ENCODE measurements at places on chromosomes 4 and X.

DNA sequence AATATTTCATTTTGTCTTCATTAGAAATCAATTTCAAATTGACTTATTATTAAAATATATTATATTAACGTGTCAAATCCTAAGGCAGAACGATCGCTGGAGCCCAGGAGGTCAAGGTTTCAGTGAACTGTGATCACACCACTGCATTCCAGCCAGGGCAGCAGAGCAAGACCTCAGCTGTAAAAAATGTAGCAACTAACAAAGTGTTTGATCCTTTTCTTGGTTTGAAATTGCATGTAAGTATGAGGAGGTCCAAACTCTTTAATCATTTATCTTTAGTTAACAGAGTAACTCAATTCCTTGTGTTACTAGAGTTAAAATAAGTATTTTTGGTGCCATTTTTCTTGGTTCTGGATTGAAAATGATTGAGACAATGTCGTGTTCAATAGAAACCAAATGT is 1033.9 kb downstream of the NLGN4X start:
- DNase-seq: no peak

- DNase-seq: no peak
Measured at GRCh38 chrX:125219852-125220251, 99.8 kb upstream of the TEX13C start.

DNA sequence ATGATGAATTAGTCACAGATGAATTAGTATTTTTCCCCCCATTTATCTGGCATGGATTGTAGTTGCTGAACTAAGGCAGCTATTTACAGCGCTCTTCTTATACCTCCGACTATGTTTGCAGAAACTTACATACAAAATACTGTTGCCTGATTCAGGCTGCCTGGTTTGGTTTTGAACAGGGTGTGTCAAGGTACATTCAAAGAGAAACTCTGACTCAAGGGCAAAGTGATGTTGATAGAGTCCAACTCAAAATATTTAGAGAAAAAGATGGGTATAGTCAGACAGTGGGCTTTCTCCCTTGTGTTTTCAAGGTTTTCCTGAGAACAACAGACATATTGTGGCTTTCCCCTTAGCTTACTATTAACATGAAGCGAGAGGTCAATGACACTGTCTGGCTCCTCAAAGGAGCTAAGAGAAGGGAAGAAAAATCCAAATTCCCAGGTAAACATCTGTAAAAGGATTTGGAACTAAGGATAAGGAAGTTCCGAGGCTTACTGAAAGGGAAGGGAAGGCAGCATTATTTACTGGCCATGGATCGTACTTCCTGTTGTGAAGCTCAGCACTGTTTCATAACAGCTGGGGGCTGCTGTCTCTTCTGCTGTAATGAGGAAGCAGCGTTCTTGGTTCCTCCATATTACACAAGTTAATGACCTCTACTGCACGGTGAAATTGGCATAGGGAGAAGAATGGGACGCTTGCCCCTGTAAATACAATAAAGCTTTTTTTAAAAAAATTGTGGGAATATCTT is 30.9 kb downstream of the FAM9C start:
- DNase-seq: peak; percentile 47

DNA sequence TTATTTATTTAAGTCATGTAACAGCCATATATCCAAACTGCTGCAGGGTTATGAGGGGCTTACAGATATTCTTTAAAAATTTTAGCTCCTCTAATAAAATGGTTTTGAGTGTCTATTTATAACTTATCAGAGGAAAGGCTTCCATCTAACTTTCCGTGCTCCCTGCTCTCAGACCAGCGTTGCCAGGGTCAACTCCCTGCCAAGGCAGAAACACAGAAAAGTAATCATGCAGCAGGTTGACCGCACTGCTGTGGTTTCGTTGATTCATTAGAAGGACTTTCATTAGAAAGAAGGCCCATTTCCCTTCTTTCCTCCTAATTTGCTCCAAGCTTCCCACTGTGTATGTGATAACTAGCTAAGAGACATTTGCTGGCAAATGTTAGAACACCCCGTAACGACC is 33.9 kb downstream of the BCLAF3 start:
- no peak for DNase-seq

DNA sequence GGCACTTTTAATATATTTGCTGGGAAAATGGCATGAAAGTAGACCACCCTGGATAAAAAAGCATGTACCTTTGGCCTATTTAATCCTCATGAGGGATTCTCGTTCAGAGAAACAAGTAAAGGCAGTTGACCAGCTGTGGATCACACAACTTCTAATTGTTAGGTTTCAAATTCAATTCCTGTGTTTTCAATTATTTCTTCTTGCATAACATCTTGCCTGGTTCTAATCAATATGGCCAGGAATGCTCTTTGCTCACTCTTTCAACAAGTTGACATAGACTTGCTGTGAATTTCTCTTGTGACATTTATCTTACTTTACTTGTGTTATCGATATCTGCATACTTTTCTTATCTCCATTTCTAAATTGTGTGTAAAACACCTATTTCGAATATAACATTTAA is 211.8 kb downstream of the SLC7A11 start:
- no peak for DNase-seq

DNA sequence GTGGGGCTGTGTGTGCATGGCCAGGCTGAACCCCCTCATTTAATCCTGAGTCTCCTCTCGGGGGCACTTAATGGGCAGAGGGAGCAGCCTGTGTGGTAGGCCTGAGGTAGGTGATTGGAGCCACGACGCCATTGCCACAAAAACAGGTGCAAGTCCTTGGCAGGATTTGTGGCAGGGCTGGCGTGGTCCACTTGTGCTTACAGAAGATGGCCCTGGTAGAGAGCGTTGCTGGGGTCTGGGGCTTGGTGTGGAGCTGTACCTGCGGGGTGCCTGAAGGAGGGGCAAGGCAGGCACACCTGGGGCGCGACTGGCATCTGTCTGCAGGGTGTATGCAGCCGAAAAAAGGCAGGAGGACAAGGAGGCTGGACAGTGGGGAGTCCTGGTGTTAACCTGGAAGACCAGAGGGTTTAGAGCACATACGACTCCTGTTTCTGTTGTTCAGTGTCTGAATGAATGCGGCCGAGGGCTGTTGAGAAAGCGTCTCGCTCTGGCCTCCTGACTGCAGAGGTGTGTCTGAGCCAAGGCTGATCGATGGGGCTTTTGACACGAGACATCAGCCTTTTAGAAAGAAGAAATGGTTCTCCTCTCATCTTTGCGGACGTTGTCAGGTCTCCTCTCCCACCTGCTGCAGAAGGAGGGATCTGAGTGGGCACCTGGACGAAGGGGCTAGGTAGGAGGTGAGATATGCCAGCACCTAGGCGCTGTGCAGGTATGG is 52.0 kb downstream of the TBC1D14 start:
- no peak for DNase-seq

GRCh38 chrX:16671005-16671404 is 21.0 kb downstream of the S100G start:
- peak; percentile 45 for DNase-seq

- no peak for DNase-seq
Measured at GRCh38 chr4:5906191-5906590, 13.3 kb upstream of the CRMP1 start.

GRCh38 chr4:168841672-168842019 is 168.4 kb downstream of the CBR4 start:
- no peak for DNase-seq

GRCh38 chr4:8478801-8479744 is 38.5 kb downstream of the TRMT44 start:
- no peak for DNase-seq

DNA sequence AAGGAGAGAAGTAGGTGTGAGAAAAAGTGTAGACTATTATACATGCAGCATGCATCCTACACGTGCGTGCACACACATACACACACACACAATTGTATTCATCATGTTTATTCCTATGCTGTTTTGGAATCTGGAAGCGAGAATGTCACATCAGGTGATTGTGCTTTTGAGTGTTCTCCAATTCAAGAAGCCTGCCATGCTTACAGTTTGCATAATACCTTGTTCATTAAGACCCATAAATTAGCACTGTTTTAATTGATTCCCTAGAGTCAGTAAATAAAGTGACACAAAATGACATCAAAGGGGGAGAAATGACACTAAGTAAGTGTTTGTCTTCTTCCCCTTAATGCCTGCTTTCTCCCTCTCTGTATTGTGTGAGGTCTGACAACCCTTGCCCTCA is 336.1 kb upstream of the IGFBP7 start:
- DNase-seq: no peak

- no peak for DNase-seq
Measured at GRCh38 chr4:151960449-151961230, 199.8 kb upstream of the GATB start.

- DNase-seq: no peak
Measured at GRCh38 chrX:136742721-136743379, 37.9 kb downstream of the ARHGEF6 start.

- no peak for DNase-seq
Measured at GRCh38 chrX:143319526-143319925, 197.7 kb downstream of the SPANXN3 start.

DNA sequence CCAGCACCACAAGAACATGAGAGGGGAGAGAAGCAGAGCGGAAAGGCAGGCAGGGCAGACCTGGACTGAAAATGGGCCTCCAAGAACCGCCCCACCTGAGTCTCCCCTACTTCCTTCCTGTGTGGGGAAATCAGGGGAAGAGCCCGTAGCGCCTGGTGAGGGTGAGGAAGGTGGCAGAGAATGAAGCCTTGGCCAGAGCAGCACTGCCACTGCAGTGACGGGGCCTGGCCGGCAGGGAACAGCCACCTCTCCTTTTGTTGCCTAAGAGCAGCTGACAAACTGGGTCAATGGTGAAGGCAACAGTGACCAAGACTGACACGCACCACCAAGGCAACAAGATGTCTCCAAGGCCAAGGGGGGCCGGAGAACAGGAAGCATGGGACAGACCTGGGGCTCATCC is 58.4 kb upstream of the CBR4 start:
- peak; percentile 3 for DNase-seq

GRCh38 chrX:14015294-14015693 is 14.4 kb downstream of the GEMIN8 start:
- no peak for DNase-seq

DNA sequence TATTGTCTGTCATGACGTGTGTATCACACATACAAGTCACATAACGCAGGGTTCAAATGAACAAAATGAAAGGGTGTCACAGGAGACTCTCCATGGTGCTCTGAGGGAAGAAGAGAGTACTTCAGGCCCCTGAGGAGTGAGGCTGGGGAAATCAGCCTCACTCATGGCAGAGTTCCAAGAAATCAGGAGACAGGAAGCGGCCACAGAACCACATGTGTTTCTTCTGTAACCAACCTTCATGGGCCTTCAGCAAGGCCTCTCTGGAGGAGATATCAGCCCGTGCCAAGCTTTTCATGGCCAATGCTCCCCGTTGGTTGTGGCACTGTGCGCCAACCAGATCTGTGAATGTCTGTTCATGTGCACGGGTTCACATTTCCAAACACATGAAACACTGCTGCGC is 76.0 kb downstream of the NAT8L start:
- peak; percentile 36 for DNase-seq

DNA sequence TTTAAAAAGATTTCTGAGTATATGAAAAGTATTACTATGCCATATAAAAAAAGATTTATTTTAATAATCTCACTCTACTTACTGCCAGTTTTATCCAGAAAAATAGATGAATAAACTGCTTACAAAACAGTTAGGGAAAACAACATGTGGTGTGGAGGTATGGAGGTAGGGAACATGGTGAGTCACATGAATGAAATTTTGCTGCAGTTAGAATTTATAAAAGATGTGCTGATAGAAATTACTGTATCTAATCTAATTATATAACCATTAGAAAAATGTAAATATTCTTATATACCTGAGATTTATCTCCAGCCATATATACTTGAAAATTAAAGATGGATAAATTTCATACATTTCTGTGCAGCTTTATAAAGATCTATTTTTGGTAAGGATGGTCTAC is 184.0 kb upstream of the ANK2 start:
- no peak for DNase-seq

- DNase-seq: no peak
Measured at GRCh38 chrX:21944136-21944615, 3.7 kb downstream of the SMS start.

GRCh38 chr4:110950731-110951130 is 327.9 kb upstream of the PITX2 start:
- no peak for DNase-seq

- no peak for DNase-seq
Measured at GRCh38 chr4:125517831-125518230, 203.1 kb downstream of the FAT4 start.

GRCh38 chr4:38162240-38162784 is 202.1 kb downstream of the PTTG2 start:
- no peak for DNase-seq

- no peak for DNase-seq
Measured at GRCh38 chr4:100450449-100450848, 67.4 kb downstream of the EMCN start.

- DNase-seq: no peak
Measured at GRCh38 chr4:11436084-11436483, 7.4 kb upstream of the HS3ST1 start.

- DNase-seq: no peak
Measured at GRCh38 chr4:122065149-122065548, 87.0 kb upstream of the BLTP1 start.

DNA sequence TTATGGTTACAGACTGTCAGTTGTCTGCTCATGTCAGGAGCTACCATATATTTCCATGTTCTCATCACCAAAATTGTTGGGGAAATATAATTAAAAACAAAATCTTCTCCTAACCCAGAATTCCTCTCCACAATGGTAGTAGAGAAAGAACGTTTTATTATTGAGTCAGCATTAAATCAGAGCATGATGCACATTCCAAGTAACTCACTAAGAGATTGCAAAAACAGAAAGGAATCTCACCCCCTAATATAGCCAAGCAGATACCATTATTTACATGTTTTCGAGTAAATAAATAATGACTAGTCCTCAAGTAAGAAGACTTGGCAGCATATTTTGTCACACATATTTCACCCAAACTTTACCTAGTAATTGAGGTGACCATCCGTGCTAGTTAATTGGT is 36.2 kb upstream of the ARHGEF6 start:
- DNase-seq: no peak

DNA sequence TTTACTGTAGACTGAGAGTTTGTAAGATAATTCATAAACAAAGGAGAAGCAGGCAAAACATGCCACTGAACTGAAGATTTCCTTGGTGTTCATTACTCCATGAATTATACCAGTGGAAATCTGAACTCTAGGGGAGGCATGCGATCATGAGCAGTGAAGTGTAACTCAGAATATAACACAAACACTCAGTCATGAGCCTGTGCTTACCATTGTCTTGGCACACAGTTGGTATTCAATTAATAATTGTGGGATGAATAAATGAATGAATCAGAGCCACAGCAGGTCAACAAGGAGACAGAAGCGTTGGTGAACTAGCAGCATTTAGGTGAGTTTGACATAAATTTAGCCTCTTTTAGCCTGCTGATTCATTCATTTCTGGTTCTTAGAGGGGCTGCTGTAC is 263.5 kb upstream of the DKK2 start:
- DNase-seq: no peak

DNA sequence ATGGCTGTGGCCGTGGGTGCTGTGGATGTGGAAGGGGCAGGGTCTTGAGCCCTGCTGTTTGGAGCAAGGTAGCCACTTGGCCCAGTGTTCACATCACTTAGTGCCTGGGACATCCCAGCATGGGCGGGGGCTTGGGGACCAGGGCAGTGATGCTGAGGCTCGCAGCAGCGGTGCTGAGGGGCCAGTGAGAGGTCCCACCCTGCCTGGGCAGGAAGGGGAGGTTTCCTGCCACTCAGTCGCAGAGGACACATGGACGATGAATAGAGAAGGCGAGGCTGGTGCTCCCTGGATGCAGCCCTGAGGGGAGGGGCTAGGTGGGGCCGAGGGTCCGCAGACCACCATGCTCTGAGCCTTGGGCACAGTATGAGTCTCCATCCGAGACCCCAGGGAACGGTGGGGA is 25.7 kb downstream of the DOK7 start:
- DNase-seq: no peak

GRCh38 chrX:386239-386767 is 404 bp downstream of the PPP2R3B start:
- DNase-seq: no peak

- DNase-seq: no peak
Measured at GRCh38 chr4:77599378-77599777, 6.2 kb upstream of the CXCL13 start.

Measured in CD4-positive, alpha-beta T cell treated with Interleukin-6 for 4 hours (primary cell).